GM12878 (cell line): ENCODE measurements at places on chromosomes 7 and 10. TPM values are rescaled to one million over a fixed set of nuclear protein-coding genes. Genes with fewer than 3 reads are reported as not detected.

TDRD1 gene
- total RNA-seq, result not detected in 2 replicates

DNA sequence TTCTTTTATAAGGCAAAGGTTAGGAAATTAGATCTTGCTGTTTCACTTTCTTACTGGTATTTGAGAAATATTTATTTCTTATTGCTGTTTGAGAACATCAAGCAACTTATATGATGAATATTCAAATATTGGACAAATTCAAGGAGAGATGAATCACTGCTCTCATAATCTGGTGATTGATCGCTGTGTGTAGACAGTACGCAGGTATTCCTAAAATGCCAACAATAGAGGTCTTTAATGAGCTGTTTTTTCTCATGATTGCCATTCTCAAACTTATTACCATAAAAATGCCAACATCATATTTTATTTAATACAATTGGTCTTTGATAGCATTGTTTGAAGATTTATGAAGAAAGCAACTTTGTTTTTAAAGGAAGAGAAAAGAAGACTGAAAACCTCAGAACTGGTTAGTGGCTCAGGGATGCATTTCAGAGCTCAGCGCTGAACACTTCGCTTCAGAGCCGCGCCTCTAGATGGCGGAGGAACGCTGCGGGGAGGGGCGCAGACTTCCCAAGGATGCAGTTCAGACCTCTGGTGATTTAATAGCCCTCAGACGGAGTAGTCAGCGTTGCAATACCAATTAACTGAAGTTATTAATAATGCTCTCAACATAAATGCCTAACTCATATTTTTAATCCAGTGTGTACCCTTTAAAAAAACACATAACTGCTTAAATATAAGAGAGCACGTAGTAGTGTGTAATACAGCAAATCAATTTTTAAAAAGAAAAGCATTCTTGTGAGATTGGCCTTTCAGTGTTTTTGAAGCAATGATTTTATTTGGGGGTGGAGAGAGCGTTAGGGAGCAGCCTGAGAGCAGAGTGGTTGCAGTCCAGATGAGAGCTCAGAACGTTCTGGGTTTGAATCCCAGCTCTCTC lies 38.5 kb upstream of the STEAP4 start:
- no peak for DNase-seq

- no peak for DNase-seq
Observed at GRCh38 chr7:104820836-104821535, 193.0 kb upstream of the KMT2E start.

GRCh38 chr7:152086513-152086912 lies 61.0 kb downstream of the GALNT11 start:
- no peak for DNase-seq

CADPS2 gene
- 0.18 and 0.53 TPM in 2 replicates for total RNA-seq

DNA sequence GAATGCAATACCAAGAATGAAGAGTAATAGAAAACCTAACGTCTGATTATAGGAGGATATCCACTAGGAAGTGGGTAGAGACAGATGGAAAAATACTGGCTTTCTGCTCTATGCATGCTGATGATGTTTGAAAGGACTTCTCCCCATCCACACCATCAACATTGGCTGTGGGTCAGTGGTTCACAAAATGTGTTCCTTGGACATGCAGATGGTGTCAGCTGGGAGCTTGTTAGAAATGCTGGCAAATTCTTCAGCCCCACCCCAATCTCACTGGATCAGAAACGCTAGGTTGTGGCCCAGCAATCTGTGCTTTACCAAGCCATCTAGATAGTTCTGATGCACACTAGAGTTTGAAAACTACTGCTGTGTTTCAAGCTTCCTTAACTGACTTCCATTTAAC lies 164.1 kb downstream of the PPP1R17 start:
- DNase-seq, result no peak

ANLN gene
- 29.1 and 30.3 TPM in 2 replicates for total RNA-seq

ZPBP gene
- not detected in 2 replicates for total RNA-seq

RBM28 gene
- 40.8 and 47.0 TPM in 2 replicates for total RNA-seq

DNA sequence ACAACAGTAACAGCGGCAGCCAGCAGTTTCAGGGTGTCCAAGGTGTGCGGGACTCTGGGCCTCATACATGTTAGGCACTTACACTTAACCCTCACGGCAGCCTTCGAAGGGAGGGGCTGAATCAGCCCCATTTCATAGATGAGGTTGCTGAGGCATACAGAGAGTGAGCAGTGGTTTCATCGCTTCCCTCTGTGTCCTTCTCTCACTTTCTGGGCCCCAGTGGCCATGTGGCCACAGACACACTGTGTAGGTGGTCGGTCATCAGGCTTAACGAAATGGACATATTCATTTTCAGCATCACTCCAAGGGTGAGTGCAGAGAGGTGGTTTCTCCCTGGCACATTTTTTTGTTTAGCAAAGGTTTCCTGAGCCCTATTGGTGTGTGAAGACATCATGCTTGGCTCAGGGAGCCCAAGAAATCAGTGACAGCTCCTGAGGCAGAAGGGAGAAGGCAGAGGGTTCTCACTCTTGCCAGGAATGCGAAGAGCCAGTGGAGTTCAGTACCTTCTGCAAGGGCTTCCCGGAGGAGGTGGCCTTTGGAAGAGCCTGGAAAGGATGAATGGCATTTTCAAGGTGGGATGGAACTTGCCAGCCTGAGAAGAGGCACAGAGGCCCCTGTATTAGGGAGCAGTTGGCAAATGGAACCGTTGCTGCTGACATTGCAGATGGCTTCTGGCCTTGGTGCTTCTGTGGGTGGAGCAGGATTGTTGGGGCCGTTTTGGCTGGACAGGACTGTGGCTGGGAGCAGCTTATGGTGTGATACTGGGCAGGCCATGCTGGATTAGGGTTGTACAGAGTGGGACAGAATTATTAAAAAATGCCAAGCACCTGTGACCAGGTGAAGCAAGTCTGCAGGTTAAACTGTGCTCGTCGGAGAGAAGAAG lies 61.7 kb upstream of the PPIF start:
- DNase-seq, result peak; percentile 91
